ENCODE measurements at places on chromosomes 12 and 14.

GRCh38 chr14:68506021-68506644, 286.7 kb downstream of the ZFP36L1 start:
- no peaks in the 10 kb centered on the region for H3K27me3 ChIP-seq
- peak; percentile 26 for DNase-seq
- peaks cover 47% of the 10 kb centered on the region for H3K4me1 ChIP-seq
- no peaks in the 10 kb centered on the region for H3K36me3 ChIP-seq

DNA sequence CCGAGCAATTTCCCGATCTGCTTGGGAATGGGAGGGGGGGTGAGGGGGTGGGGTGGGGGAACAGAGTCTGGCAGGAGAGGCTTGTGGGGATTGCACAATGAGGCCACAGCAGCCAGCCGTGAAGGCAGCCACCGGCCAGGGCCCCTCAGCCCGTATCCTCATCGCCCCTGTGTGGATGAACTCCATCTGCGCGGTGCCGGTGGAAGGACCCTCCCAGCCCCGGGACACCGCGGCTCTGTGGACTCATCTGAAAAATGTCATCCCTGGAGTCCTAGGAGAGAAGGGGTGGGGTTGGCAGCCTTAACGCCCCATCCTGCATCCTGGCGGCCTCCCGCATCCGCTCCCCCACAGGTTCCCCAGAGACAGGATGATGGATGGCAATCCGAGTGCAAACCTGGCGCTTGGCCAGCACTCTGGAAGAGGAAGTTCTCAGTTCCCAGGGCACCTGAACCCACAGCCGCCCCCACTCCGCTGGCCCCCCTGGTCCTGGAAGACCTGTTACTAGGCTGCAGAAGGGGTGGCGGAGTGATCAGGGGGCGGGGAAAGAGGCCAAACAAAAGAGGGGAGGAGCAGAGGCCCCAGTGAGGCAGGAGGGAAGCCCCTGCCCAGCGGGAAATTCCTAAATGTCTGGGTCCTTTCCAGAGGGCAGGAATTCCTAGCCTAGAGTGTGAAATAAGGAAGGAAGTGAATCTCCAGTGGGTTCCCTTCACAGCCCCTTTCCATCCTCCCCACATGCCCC, 1.2 kb upstream of the TNFAIP2 start:
- no peaks in the 10 kb centered on the region for H3K36me3 ChIP-seq
- H3K27me3 ChIP-seq = peaks cover 55% of the 10 kb centered on the region
- peaks cover 25% of the 10 kb centered on the region for H3K4me1 ChIP-seq
- peak; percentile 69 for DNase-seq

- H3K27ac ChIP-seq = no peak overlapping the region
- H3K36me3 ChIP-seq = no peaks in the 10 kb centered on the region
- no peak for DNase-seq
- H3K4me1 ChIP-seq = peaks cover 8% of the 10 kb centered on the region
- H3K27me3 ChIP-seq = no peaks in the 10 kb centered on the region
- no peak overlapping the region for H3K4me3 ChIP-seq
Observed at GRCh38 chr14:99677231-99678140, 6.6 kb upstream of the CYP46A1 start.

DNA sequence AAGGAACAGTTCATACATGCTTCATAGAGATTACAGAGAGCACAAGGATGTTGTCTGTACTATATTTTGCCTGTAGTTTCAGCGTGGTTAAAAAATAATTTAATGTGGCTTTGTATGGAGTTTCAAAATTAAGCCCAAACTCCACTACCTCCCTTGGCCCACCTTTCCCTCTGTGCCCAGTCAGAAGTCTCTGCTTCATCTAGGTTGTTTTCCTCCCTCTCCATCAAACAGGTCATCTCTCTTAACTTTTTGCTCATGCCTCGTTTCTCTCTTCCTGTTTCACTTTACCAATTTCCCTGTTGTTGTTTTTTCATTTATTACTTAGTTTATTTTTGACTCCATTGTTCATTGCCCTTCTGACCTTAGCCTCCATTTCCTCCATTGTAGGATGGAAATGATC, 94.9 kb upstream of the NEDD1 start:
- H3K27me3 ChIP-seq = no peaks in the 10 kb centered on the region
- no peak for DNase-seq
- no peak overlapping the region for H3K27ac ChIP-seq
- H3K36me3 ChIP-seq = no peaks in the 10 kb centered on the region

GRCh38 chr14:55160989-55161388, 30.4 kb downstream of the DLGAP5 start:
- no peak for DNase-seq
- H3K4me3 ChIP-seq = no peak overlapping the region
- peaks cover 59% of the 10 kb centered on the region for H3K36me3 ChIP-seq
- no peaks in the 10 kb centered on the region for H3K27me3 ChIP-seq
- H3K27ac ChIP-seq = no peak overlapping the region

DNA sequence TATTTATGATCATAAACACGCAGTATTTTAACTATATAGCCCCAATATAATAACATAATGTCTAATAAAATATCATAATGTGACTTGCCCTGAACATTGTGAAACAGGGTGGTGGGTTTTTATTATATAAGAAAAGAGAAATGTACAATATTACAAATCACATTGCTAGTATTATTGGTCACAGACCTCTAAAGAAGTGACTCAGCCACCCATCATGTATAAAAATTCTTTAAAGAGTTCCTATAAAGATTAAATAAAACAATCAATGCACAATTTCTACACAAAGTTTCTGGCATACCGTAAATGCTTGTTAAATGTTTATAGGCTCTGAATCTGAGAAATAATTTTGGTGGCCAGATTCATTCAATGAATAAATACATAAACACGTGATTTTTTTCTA, 28.9 kb downstream of the ABCC9 start:
- no peak for DNase-seq
- no peaks in the 10 kb centered on the region for H3K27me3 ChIP-seq
- no peak overlapping the region for H3K4me3 ChIP-seq
- no peaks in the 10 kb centered on the region for H3K36me3 ChIP-seq
- peaks cover 8% of the 10 kb centered on the region for H3K4me1 ChIP-seq
- H3K27ac ChIP-seq = no peak overlapping the region

DNA sequence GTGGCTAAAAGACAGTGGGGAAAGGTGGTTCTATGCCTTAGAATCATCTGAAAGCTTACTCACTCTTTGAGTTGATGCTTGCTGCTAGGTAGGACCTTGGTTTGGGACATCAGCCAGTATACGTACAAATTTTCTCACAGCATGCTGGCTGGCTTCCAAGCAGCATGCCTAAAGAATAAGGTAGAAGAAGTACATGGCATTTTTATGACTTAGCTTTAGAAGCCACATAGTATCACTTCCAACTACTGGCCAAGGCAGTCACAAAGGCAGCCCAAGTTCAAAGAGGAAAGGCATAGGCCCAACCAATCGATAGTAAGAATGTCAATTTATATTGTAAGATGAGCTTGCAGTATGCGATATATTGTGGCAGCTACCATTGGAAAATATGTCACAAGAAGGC, 284.2 kb upstream of the CAND1 start:
- H3K27ac ChIP-seq = no peak overlapping the region
- no peak for DNase-seq
- no peaks in the 10 kb centered on the region for H3K4me1 ChIP-seq

DNA sequence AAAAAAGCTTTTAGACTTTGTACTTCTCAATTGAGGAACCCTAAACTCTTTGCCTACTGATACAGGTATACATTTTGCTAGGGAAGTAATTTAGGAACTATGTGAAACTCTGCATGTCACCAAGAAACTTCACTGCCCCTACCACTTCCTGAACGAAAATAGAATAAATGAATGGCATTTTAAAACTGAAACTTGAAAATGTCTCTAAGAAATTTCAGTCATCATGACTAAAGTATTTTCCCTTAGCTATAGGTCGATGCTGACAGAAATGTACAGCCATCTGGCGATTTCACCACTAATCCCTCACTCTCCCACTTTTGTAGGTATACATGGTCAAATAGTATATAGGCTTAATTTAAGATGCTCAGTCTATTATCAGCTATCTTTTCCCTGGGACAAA, 194.9 kb upstream of the SYT10 start:
- H3K27ac ChIP-seq = no peak overlapping the region
- no peaks in the 10 kb centered on the region for H3K4me1 ChIP-seq
- H3K36me3 ChIP-seq = no peaks in the 10 kb centered on the region
- no peak overlapping the region for H3K4me3 ChIP-seq
- H3K27me3 ChIP-seq = no peaks in the 10 kb centered on the region
- DNase-seq = no peak

- no peaks in the 10 kb centered on the region for H3K27me3 ChIP-seq
- H3K27ac ChIP-seq = no peak overlapping the region
- no peak for DNase-seq
Observed at GRCh38 chr12:131994589-131994988, 44.8 kb downstream of the EP400 start.

DNA sequence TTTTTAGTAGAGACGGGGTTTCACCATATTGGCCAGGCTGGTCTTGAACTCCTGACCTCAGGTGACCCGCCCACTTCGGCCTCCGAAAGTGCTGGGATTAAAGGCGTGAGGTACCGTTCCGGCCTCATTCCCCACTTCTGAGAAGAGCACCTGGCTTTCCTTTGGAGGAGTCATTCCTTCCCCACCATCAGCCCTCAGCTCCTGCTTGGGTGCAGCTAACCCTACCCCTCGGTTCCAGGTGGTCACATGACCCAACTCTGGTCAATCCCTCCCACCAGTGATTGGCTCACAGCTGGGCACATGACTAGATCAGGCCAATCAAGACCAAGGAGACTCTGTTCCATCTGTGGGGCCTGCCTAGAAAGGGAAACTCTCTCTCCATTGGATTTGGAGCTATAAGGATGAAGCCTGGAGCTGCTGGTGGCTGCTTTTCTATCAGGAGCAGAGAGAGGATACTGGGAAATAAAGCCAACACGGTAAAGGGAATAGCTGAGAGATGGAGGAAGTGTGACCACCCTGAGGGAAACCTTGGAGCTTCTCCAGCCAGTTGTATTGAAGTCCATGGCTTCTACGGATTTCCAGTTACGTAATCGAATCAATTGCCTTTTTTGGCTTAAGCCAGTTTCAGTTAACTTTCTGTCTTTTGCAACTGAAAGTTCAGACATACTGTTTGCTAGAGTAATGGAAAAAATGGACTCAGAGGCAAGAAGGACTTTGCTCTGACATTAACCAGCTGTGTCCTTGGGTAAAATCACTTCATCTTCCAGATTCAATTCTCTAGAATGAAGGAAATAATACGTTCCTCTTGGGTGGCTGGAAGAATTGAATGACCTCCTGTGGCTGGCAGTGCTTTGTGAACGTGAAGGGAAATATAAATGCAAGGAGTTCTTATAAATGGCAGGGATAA, 19.7 kb upstream of the IFT81 start:
- no peaks in the 10 kb centered on the region for H3K36me3 ChIP-seq
- H3K27ac ChIP-seq = no peak overlapping the region
- no peak overlapping the region for H3K4me3 ChIP-seq
- H3K4me1 ChIP-seq = peaks cover 7% of the 10 kb centered on the region
- no peak for DNase-seq

GRCh38 chr14:56902385-56902784, 92.1 kb upstream of the OTX2 start:
- peak overlapping the region; percentile 80 for H3K27ac ChIP-seq
- peaks cover 71% of the 10 kb centered on the region for H3K4me1 ChIP-seq
- no peaks in the 10 kb centered on the region for H3K36me3 ChIP-seq
- peak; percentile 67 for DNase-seq
- no peaks in the 10 kb centered on the region for H3K27me3 ChIP-seq

GRCh38 chr12:75944097-75944904, 87.3 kb downstream of the PHLDA1 start:
- no peaks in the 10 kb centered on the region for H3K36me3 ChIP-seq
- no peak overlapping the region for H3K27ac ChIP-seq
- no peak for DNase-seq
- H3K27me3 ChIP-seq = no peaks in the 10 kb centered on the region
- no peaks in the 10 kb centered on the region for H3K4me1 ChIP-seq

GRCh38 chr12:117968826-117969659, at the start of gene KSR2:
Gene KSR2 (minus strand): TSS chr12:117968990. CDS start chr12:117968255, 735 bp downstream.
- H3K36me3 ChIP-seq = no peaks in the 10 kb centered on the region
- peaks cover 14% of the 10 kb centered on the region for H3K4me1 ChIP-seq
- H3K27me3 ChIP-seq = peaks cover 37% of the 10 kb centered on the region
- no peak within 1 kb of the TSS for H3K27ac ChIP-seq

DNA sequence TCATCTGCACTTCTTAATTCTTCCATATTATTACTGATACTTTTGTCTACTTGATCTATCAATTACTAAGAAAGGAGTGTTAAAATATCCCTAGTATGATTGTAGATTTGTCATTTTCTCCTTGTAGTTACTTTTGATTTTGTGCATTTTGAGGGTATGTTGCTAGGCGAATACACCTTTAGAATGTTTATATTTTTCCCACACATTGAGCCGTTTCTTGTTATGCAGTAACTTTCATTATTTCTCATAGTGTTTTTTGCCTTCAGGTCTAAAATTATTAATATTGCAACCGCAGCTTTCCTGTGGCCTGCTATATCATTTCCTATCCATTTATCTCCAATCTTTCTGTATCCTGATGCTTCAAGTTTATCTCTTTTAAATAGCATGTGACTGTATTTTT, 44.6 kb upstream of the C12orf42 start:
- H3K27me3 ChIP-seq = no peaks in the 10 kb centered on the region
- no peaks in the 10 kb centered on the region for H3K4me1 ChIP-seq
- H3K4me3 ChIP-seq = no peak overlapping the region
- DNase-seq = no peak
- no peak overlapping the region for H3K27ac ChIP-seq

DNA sequence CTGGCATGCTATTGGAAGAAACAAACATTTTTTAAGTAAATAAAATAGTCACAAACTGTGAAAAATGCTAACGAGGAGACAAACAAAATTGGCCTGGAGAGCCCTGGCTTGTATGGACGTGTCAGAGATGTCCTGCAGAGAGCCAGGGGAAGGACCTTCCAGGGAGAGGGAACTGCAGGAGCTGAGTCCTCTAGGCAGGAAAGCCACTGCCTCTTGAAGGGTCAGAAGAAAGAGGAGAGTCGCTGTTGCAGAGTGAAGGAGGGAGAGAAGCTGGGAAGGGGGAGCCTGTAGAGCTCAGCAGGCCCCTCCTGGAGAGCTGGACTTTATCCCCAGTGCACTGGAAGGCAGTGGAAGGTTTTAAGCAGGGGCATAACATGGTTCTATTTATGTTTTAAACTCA, 80.3 kb upstream of the PWP1 start:
- no peaks in the 10 kb centered on the region for H3K27me3 ChIP-seq
- H3K4me3 ChIP-seq = no peak overlapping the region
- H3K27ac ChIP-seq = no peak overlapping the region

DNA sequence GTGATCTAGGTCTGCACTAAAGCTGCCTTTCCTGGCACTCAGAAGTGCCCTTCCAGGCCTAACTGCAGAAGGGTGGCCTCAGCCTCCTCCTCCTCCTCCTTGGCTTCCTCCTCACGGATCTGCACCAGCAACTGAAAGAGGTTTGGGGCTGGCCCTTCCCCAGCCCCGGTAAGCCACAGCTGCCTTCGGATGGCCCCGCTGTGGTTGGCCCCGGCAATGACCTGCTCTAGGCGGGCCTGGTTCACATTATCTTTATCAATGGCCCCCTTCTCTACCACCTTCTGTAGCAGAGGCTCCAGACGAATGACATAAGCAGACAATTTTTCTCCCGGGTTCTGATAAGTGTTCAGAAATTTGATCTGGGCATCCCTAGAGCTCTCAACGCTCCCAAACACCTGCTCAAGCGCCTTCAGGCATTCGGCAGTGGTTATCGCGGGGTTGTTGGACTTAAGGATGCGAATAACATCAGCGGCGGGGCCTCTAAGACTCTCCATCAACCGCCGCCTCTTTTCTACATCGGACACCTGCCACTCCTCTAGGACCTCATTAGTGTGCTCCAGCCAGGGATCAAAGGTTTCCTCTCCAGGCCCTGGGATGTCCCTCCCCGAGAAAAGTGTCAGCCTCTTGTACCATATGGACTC, 1.5 kb downstream of the PNMA1 start:
- peaks cover 31% of the 10 kb centered on the region for H3K4me1 ChIP-seq
- peak overlapping the region; percentile 75 for H3K4me3 ChIP-seq
- peaks cover 11% of the 10 kb centered on the region for H3K27me3 ChIP-seq
- H3K36me3 ChIP-seq = no peaks in the 10 kb centered on the region
- H3K27ac ChIP-seq = no peak overlapping the region

- no peaks in the 10 kb centered on the region for H3K27me3 ChIP-seq
- no peak overlapping the region for H3K4me3 ChIP-seq
- H3K27ac ChIP-seq = no peak overlapping the region
- no peaks in the 10 kb centered on the region for H3K36me3 ChIP-seq
Observed at GRCh38 chr14:58783792-58784511, 146.2 kb downstream of the DACT1 start.

Data from neural progenitor cell (in vitro differentiated cells).